Fibroblast of the aortic adventitia (primary cell): ENCODE measurements at places on chromosomes 4 and X.

- no peak for DNase-seq
Observed at GRCh38 chr4:1588306-1588705, 95.8 kb downstream of the FAM53A start.

GRCh38 chr4:80286451-80286850 is 20.0 kb downstream of the FGF5 start:
- peak; percentile 53 for DNase-seq

- peak; percentile 69 for DNase-seq
Observed at GRCh38 chrX:70554081-70554480, 109.4 kb downstream of the DLG3 start.

DNA sequence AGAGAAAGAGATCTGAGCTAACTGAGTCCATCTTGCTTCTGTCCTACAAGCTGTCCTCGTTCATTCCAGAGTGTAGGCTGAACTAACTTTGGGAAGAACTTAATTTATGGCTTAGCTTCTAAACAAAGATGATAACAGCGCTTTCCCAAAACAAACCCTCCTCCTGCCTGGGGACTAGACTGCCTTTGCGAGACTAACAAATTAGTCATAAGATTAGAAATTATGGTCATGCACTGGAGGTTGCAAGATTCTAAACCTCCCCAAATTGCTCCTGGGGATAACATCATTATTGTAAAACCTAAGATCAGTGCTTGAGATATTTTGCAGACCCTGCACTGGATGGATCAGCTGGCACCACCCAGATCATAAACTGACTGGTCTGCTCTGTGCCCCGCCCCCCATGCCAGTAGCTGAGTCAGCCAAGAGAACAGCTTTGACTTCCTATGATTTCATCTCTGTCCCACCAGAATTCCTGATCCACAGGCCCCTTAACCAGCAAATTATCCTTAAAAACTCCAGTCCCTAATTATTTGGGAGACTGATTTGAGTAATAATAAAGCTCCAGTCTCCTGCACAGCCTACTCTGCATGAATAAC is 883.3 kb downstream of the TRIML1 start:
- peak; percentile 4 for DNase-seq

GRCh38 chr4:102828497-102828808 is 1.1 kb upstream of the UBE2D3 start:
- no peak for DNase-seq

GRCh38 chrX:120468071-120468470 is 1.0 kb downstream of the LAMP2 start:
- no peak for DNase-seq

GRCh38 chrX:40832723-40833122 is 97.4 kb upstream of the MED14 start:
- DNase-seq = no peak

- DNase-seq = no peak
Observed at GRCh38 chr4:71300964-71301363, 37.9 kb upstream of the SLC4A4 start.

- no peak for DNase-seq
Observed at GRCh38 chr4:89077761-89078160, 20.8 kb upstream of the FAM13A start.

- DNase-seq = peak; percentile 48
Observed at GRCh38 chr4:25032126-25032525, 1.4 kb upstream of the LGI2 start.

DNA sequence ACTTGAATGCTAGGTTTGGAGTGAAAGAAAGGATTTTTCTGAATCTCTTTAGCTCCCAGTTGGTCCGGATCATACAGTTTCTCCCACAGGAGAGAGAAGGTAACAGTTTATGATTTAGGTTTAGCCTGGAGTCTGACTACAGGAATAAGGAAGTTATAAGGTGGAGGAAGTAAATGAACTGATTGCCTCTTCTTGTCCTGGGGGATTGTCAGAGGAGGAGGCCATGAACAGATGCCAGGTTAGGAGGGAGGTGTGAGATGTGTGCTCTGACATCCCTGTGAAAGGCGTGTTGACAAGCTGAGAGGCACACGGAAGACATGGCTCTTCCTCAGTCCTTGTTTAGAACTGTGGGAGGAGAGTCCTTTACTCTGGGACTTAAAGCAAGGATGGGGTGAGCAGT is 64.4 kb downstream of the CHRNA9 start:
- no peak for DNase-seq

DNA sequence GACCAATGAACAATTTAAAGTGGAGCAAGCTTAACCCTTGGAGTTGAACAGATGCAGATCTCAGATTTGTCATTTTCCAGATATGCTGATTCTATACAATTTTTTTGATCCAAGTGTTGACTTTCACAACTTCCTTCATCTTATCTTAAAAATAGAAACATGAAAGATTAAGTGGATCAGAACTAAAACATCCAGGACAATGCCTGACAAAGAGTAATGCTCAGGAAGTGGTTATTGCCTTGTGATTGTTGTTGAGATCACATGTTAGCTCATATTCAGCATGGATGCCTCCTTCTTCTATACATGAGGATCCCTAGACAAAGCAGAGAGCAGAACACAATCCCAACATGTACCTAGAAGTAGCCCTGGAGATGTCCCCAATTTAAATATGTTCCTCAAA is 160.9 kb downstream of the PPARGC1A start:
- DNase-seq = peak; percentile 2

GRCh38 chr4:188399834-188400233 is 260.6 kb downstream of the TRIML1 start:
- DNase-seq = no peak

DNA sequence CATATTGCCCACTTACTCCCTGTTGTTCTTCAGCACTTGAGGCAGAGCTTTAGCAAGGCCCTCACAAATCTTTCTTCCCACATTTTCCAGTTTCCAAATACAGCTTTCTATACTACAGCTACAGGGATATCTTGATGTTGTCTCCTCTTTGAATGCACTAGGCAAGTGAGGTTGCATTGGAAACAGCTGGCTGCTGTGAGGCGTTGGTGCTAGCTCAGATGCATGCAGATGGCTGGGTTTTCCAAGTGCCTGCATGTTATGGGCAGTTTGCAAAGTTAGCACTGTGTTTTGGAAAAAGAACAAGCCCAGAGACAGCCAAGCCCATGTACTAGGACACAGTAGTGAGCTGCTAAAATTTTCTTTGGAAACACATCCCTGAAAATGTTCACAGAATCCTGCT is 315.1 kb upstream of the RASGEF1B start:
- no peak for DNase-seq

DNA sequence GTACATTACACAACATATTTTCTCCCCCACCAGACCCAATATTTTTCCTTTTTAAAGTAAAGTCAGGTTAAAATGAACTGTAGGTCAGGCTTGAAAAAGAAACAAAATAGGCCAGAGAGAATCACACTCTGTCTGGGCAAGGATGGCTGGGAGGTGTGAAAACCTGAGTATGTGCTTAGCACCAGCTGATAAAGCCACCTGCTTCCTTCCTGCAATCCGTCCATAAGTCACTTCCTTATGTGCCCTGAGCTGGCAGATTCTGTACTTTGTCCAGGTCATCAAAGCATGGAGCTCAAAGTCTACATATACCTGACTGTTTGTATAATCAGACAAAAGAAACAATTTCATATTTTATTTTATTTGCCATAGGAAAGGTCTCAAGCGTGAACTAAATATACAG is 37.7 kb downstream of the ANTXR2 start:
- DNase-seq = no peak

- DNase-seq = no peak
Observed at GRCh38 chr4:947491-947971, 15.3 kb downstream of the TMEM175 start.

DNA sequence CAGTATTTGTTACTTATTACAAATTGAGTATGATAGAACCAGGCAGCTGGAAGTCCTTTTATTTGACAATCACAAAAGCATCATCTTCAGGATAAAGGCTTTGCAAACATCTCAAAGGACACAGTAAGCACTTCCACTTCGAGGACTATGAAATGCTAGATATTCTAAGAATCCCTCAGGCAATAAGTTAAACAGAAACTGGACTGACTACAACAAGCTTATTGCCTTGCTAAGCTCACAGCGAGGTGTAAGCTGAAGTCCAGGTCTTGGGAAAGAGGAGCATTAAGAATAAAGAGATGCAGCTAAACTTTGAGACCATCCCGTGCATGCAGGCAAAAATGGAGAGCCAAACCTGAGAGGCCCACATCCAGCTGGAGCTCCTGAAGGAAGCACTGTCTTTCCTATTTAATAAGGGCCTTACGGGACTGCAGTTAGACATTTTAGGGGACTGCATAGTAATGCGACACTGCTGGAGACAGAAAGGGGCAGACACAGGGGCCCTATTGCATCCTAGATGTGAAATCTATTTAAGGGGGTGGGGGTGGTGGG is 38.7 kb downstream of the DCHS2 start:
- DNase-seq = no peak

DNA sequence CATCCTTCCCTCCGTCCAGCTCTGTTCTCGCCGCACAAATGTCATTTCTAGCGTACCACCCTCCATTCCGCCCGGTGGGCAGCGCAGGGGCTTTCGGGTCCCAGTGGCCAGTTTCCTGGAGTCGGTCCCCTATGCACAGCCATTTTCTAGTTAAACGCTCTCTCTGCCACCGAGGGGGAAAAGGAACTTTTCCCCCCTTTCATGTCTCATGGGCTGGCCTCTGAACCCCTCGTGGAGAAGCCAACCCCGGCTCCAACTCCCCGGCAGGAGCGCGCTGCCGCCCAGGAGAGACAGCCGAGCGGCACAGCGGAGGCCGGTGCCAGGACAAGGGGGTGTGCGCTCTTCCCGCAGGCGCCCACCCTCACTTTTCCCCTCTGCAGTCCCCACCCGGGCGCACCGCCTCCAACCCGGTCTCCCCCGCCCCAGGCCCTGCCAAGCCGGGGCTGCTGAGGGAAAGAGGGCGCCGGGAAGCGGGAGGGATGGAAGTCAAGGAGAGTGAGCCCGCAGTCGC is 662 bp downstream of the APBB2 start:
- DNase-seq = no peak

- peak; percentile 68 for DNase-seq
Observed at GRCh38 chr4:69860052-69860451, at the start of gene SULT1E1. Gene SULT1E1, minus strand, starts transcription at chr4:69860145. Its CDS starts 2,501 bp downstream, at chr4:69857644.

GRCh38 chrX:119008110-119008744 is 33.8 kb downstream of the LONRF3 start:
- peak; percentile 47 for DNase-seq

- no peak for DNase-seq
Observed at GRCh38 chr4:99411041-99411440, 24.1 kb downstream of the ADH7 start.

GRCh38 chr4:156303708-156304107 is 350.0 kb upstream of the CTSO start:
- DNase-seq = no peak

DNA sequence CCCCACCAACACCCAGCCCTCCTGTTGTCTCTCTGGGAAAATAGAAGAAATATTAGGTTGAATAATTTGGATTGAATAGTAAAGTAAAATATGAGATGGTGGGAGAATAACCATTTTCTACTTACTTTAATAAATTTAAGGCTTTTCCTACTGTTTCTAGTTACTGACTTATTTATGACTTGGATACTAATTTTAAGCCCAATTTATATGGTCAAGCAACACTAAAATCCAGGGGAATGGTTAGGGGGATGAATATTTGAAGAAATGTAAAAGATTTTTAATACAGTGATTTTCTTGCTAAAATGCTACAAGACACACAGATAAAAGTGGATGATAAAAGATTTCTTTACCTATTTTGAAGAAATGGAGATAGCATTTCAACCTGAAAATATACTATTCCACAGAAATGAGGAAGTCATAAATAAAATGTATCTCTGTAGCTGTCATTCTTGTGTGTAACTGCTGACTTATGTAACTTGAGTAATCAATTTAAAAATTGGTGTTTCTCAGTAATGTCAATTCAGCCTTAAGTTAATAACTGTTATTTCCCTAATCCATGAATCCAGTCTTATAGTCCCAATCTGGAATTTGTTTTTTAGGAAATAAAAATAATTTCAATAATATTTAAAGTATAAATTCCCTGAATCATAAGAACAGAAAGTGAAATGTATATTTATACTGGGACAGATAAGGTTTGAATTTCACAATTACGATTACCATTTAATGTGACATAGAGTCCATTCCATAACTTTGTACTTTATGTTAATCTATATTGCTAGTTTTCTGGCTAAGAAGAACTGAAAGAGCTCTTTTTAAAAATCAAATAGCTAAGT is 24.3 kb upstream of the IL2 start:
- no peak for DNase-seq

DNA sequence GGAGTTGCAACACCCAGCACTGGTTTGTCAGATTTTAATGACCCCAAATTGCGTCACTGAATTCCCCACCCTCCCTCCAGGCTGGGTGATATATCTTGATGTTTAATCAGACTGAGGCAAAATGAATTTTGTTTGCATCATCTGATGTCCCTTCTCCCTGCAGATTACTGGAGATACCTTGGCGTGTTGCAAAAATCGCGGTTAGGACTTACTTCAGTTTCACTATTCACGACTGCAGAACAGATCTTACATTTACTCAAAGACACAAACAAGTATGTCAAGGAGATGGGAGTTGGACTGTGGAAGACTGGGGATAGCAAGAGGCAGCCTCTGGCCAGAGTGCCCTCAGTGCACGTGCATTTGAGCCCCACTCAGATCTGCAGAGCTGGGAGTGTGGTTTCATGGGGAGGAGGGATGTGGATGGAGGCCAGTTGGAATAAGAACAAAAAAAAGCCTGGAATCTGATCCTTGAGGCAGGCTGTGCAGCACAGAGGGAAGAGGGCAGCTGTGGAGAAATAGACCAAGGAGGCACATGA is 92.2 kb upstream of the MTM1 start:
- DNase-seq = peak; percentile 77

DNA sequence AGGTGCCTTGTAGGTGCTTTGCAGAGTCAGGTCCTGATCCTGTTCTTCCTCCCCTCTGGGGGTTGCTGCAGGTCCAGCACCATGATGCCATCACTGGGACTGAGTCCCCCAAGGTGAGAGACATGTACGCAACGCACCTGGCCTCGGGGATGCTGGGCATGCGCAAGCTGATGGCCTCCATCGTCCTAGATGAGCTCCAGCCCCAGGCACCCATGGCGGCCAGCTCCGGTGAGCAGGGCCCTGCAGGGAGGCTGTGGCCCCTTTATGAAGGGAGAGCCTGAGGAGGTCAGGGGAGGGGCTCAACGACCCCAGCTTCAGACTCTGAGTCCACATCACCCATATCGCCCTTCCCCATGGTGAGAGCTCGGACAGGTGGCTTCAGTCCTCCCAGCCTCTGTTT is 23.1 kb downstream of the MAN2B2 start:
- no peak for DNase-seq

DNA sequence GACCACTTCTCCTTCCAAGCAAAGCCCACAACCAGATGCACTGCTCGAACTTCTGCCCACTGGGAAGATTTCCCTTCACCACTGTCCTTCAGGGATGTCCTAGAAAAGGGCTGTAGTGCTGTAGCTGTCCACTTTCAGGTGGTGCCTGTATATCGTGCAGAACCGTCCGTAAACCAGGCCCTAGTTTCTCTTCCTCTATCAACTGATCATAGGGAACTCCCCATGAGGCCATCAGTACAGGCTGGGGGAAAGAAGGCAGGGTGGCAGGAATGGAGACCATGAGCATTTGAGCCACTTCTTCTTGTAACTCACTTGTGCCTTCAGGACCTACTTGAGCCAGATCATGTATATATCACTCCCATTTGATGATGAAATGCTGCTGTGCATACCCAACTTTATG is 57.3 kb upstream of the FAM9B start:
- DNase-seq = no peak
